Lung (tissue), 17 donors: ENCODE measurements at places on chromosomes 2 and 18. TPM values are rescaled to one million over a fixed set of nuclear protein-coding genes. Genes with fewer than 3 reads are reported as not detected.

- H3K4me1 ChIP-seq: no peaks in the 10 kb centered on the region
- H3K36me3 ChIP-seq: no peaks in the 10 kb centered on the region
- H3K27ac ChIP-seq: no peak overlapping the region
- no peak overlapping the region for H3K4me3 ChIP-seq
- DNase-seq: no peak
These were observed 116.2 kb upstream of the NPAS2 start for GRCh38 chr2:100703739-100704138.

APLF gene
- polyA plus RNA-seq: 0.89 TPM

GPR155 gene
- 1.7 TPM for polyA plus RNA-seq

PER2 gene
- polyA plus RNA-seq: 4.1 TPM

GALR1 gene
- polyA plus RNA-seq: not detected

GRCh38 chr2:21270708-21271122, 146.9 kb downstream of the TDRD15 start:
- H3K36me3 ChIP-seq: no peaks in the 10 kb centered on the region
- H3K4me1 ChIP-seq: peaks cover 19% of the 10 kb centered on the region
- H3K27ac ChIP-seq: no peak overlapping the region

GRCh38 chr2:163626639-163627109, 109.1 kb downstream of the FIGN start:
- no peak overlapping the region for H3K4me3 ChIP-seq
- peaks cover 10% of the 10 kb centered on the region for H3K4me1 ChIP-seq
- H3K27me3 ChIP-seq: no peaks in the 10 kb centered on the region
- no peaks in the 10 kb centered on the region for H3K36me3 ChIP-seq
- DNase-seq: no peak

GRCh38 chr2:237043866-237044265, 41.8 kb upstream of the COPS8 start:
- H3K4me3 ChIP-seq: no peak overlapping the region
- peaks cover 10% of the 10 kb centered on the region for H3K4me1 ChIP-seq
- DNase-seq: peak; percentile 63
- no peak overlapping the region for H3K27ac ChIP-seq
- H3K36me3 ChIP-seq: no peaks in the 10 kb centered on the region

DNA sequence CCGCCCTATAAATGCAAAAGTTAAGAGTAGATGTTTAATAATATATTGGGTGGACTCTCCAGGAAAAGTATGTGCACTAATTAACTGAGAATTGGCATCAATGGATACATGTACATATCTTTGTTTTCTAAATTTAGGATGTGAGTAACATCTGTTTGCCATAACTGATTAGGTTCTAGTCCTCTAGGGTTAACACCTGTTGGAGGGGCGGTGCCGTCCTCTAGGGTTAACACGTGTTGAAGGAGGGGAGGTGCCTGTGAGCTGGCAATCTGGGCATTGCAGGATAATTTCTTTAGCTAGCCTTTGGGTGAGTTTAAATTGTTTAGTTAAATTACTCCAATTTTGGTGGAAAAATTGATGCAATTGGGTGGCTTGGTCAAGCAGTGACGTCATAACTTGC, 30.9 kb downstream of the HTR2B start:
- H3K4me1 ChIP-seq: no peaks in the 10 kb centered on the region
- DNase-seq: no peak
- H3K27me3 ChIP-seq: no peaks in the 10 kb centered on the region

DNA sequence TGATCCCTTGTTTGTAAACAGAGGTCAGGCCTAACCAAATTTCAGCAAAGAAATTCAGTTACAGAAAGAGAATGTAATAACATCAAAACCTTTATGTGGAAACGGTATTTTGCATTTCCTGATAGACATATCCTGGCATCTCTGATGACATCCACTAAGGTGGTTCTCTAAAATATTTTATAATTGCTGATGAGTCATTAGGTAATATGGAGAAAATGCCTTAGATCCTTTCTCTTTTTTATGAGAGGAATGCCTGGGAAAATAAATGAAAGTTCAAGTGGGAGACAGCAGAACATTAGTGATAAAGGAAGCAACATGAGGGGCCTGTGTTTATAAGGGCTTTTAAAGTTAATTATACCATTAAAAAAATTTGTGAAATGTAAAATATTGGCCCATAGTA, 72.6 kb downstream of the PLCL1 start:
- peaks cover 8% of the 10 kb centered on the region for H3K4me1 ChIP-seq
- no peaks in the 10 kb centered on the region for H3K27me3 ChIP-seq
- H3K27ac ChIP-seq: no peak overlapping the region
- H3K36me3 ChIP-seq: no peaks in the 10 kb centered on the region

GRCh38 chr2:65375723-65376122, 56.7 kb downstream of the SPRED2 start:
- H3K4me1 ChIP-seq: peaks cover 11% of the 10 kb centered on the region
- DNase-seq: no peak
- no peaks in the 10 kb centered on the region for H3K36me3 ChIP-seq

DNA sequence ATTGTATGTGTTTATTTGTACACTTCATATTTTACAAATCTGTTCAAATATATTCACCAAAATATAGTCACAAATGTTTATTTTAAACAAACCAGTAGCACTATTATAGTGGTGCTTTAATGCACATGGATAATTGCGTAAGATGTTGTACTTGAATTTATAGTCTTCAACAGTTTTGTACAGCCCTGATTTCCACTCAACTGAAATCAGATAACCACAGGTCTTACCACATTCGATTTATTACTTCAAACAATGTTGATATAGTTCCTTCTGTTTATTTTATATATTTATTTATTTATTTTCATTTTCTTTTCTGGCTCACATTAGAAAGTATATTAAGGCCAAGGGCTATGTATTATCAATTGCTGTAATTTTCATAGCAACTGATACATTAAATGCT, 99.4 kb upstream of the ZNF804A start:
- H3K27ac ChIP-seq: no peak overlapping the region
- no peak for DNase-seq
- no peaks in the 10 kb centered on the region for H3K36me3 ChIP-seq
- H3K4me3 ChIP-seq: no peak overlapping the region
- no peaks in the 10 kb centered on the region for H3K27me3 ChIP-seq

UGT1A3 gene
- not detected for polyA plus RNA-seq

MRO gene
- polyA plus RNA-seq: 0.05 TPM
